WTC11 (cell line): ENCODE measurements at places on chromosomes 4 and X. TPM values are rescaled to one million over a fixed set of nuclear protein-coding genes. Genes with fewer than 3 reads are reported as not detected.

PFKFB1 gene
- total RNA-seq, result 0.42 to 1.1 TPM (median 0.60 TPM) in 3 replicates

EFHC2 gene
- 2.1 to 2.8 TPM (median 2.7 TPM) in 3 replicates for total RNA-seq

CNKSR2 gene
- total RNA-seq, result 5.2 to 11.3 TPM (median 7.7 TPM) in 3 replicates

BRS3 gene
- not detected in 3 replicates for total RNA-seq

ADH1C gene
- 0.22 to 0.23 TPM in 2 of 3 replicates, not detected in the other for total RNA-seq

ENPP6 gene
- total RNA-seq, result 0.09 to 0.27 TPM (median 0.09 TPM) in 3 replicates

CENPVL3 gene
- total RNA-seq, result 3.3 to 4.9 TPM (median 4.4 TPM) in 3 replicates

RNF212 gene
- total RNA-seq, result 1.0 to 2.9 TPM (median 2.7 TPM) in 3 replicates

AMER1 gene
- total RNA-seq, result 9.4 to 9.9 TPM (median 9.4 TPM) in 3 replicates

SPANXN3 gene
- not detected in 3 replicates for total RNA-seq

PPEF2 gene
- 0.16 TPM in 1 of 3 replicates, not detected in the others for total RNA-seq

MAGEA1 gene
- not detected in 3 replicates for total RNA-seq

HS3ST1 gene
- total RNA-seq, result 0.41 to 0.52 TPM (median 0.44 TPM) in 3 replicates

F8A3 gene
- total RNA-seq, result 5.5 to 7.4 TPM (median 5.8 TPM) in 3 replicates

PABPC1L2B gene
- 1.0 to 1.7 TPM (median 1.6 TPM) in 3 replicates for total RNA-seq

USP17L11 gene
- total RNA-seq, result not detected in 3 replicates

DNA sequence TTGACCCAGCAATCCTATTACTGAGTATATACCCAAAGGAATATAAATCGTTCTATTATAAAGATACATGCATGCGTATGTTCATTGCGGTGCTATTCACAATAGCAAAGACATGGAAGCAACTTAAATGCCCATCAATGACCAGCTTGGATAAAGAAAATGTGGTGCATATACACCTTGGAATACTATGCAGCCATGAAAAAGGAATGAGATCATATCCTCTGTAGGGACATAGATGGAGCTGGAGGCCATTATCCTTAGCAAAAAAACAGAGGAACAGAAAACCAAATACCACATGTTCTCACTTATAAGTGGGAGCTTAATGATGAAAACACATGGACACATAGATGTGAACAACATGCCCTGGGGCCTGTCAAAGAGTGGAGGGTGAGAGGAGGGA is 124.1 kb upstream of the AFF2 start:
- no peak for DNase-seq

DNA sequence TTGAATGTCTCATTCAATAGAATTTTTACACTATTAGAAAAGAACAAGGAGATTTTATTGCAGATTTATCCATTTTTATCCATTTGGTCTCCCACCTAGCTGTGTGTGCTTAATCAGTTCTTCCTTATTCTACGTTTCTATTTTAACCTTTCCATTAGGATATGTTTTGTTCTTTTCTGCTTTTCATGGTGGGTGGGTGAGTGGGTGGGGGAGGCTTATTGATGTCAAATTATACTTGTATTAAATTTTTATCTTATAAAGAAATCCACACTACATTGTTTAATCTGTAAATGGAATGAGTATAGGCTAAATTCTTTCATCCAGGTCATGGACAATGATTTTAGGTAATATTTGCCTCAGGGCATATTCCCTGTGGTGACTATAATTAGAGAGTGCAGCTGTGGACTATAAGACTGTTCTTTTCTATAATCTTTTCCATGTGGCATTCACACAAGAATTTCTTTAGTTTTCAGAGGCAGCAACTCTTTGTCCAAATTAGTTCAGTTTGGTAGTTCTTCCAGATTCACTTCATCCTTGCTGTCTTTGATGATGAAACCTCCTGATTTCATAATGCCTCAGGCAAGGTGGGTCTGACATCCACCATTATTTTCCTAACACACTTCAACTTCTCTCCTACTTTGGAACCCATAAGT is 2451.8 kb downstream of the PCDH7 start:
- DNase-seq, result no peak

DNA sequence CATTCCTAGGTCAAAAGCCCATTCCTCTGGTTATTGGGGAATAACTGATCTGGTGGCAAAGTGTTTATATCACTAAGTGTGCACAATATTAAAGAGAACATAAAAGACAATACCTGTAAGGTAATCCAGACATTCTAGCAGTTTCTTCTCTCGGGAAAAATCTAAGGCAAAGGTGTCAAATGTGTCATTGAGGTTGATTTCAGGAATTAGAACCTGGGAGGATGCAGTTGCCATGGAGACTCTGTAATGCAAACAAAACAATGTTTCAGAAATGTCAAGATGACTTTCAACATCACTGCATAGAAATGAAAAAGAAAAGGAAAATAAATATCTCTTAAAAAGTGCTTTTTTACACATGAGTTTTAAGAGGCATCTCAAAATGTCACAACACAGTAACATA is 145.9 kb downstream of the MID1 start:
- no peak for DNase-seq

GRCh38 chr4:986428-986878 is 391 bp upstream of the IDUA start:
- DNase-seq, result no peak

DNA sequence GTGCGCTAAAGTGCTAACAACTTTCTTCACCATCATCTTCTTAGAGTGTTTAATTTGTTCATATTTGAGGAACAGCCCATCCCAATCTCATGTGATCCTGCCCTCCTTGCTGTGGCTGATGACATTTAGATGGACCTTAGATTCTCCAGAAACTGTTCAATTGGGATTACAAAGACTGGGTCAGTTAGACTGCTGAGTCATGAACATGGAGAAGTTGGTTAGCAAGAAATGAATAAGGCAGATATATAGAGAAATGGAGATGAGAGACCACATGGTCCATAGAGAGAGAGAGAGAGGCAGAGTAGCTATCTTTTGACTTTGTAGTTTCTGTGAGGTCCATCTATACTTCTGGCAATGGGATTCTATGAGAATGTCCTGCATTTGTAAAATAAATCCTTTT is 275.9 kb downstream of the GLUD2 start:
- no peak for DNase-seq

DNA sequence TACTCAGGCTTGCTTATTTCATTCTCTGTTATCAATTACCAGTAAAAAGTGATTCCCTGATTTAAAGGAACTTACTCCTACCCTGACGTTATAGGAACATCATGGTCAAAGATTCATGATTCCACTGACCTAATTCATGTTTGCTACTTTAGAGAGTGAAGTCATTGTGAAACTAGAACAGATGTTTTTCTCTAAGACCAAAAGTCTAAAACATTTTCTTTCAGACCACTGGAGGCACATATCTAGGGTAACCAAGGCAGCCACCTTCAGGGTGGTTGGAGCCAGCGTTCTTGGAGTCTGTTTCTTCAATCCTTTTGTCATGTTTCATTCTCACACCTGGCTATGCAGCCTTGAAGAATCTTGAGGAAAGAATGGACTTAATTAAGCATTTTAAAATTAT is 77.8 kb downstream of the GALNTL6 start:
- no peak for DNase-seq

- no peak for DNase-seq
Observed at GRCh38 chr4:22192084-22192511, 243.5 kb upstream of the KCNIP4 start.

DNA sequence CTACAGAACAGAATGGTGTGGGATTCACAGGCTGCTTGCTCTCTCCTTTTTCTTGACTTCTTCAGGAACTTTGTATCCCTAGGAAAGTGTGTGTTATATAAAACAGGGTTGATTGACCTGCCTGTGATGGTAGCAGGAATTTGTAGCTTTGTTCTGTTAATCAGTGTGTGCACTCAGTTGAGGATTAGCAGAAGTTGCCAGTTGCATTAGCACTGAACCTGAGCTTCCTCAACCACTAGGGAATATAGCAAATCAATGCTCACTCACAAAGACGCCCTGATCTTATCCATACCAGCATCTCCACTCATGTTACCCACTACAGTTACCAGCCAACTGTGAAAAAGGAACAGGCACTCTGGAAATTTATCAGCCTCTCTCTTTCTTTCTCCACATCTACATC is 319.1 kb upstream of the EMCN start:
- DNase-seq, result no peak

DNA sequence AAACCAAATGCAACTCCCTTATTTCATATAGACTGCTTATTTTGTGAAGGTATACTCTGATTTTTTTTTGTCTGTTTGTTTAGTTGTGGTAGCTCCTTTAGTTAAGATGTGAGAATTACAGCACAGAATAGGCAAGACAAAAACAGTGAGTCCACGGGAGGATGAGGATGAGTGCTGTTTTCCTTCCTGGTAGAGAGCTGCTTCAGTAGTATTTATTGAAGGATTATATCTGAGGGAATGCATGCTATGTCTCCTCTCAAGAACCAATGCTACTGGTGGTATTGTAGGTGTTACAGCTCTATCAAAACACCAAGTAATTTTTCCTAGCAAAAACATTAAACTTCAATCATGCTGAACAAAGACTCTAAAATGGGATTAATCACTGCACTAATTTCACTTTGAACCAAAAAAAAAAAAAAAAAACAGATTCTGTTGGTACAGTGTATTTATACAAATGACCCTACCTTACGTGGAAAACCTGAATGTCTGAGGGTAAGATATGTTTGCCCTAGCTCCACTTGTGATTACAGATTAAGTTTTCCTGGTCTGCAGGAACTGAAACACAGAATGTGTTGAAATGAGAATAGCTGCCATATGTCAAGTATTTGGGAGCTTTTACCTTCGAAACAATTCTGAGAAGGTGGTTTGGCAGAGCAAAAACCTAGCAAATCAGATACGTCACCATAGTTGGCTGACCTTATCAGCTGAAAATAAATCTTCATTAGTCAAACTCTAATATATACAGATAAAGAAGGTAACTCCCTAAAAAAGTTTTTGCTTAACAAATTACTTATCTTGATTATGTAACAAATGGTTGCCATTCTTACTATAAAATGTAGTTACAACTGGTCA is 40.3 kb downstream of the PPP3CA start:
- DNase-seq, result no peak

DNA sequence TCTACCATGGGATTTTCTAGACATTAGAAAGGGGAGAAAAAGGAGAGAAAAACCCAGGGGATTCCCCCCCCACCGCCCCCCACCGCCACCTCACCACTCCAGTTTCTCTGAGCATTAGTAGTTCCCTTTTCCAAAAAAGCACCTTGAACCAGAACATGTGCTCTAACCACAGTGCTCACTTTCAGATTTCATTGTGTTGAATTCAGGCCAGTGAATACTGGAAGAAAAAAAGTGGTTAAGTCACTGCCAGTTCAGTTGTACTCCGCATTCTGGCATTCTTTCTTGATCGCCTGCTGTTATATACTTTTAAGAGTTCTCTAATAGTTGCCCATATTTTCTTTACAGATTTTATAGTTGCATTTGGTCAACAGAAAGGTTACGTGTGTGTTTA is 40.9 kb downstream of the JADE3 start:
- DNase-seq, result no peak

GRCh38 chrX:2642791-2643190 is 48.3 kb upstream of the CD99 start:
- no peak for DNase-seq

GRCh38 chr4:14152834-14153519 is 525.5 kb upstream of the BOD1L1 start:
- no peak for DNase-seq

DNA sequence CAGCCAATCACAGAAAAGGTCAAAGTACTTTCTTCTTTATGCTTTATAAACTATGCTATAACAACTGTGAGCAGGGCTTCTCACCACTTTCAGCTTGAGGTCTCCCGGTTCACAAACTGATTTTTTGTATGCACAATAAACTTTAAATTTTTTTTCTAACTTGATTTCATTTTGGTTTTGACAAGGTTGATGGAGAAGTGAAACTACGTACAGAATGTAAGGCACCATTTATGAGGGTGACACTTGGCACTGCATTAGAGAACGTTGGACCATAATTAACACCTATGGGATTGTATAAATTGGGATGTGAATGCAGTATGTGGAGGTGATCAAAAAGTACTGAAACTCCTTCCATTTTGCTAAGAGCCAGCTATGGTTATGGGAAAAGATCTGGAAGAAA is 857.9 kb upstream of the HTR2C start:
- DNase-seq, result no peak

- no peak for DNase-seq
Observed at GRCh38 chrX:69539437-69539836, 35.3 kb downstream of the NALF2 start.

DNA sequence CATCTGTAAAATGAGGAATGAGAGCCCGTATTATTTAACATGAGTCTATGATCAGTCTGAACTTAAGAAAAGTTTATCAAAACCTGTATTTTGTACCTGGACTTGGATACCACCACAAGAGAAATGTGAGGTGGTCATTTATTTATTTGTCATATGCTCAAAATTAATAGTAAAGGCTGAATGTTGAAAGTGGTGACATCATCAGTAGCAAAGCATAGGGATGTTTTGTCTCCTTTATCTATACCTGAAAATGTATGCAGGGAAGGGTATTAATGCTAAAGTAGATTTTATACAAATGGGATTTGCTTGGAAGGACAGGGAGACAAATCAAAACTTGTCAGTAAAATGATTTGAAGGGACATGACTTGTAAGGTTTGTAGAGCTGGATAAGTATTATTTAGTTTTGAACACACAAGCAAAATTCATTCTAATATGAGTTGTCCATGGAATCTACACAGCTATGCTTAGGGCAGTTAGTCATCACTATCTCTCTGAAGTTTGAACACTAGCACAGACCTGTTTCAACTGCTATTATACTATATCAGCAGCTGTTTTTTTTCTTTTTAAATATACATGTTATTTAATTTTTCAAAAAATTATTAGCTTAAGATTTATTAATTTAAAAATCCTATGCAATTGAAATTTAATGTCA is 52.4 kb upstream of the GUCY1A1 start:
- no peak for DNase-seq

GRCh38 chr4:113674251-113674650 is 87.3 kb downstream of the CAMK2D start:
- DNase-seq, result no peak

DNA sequence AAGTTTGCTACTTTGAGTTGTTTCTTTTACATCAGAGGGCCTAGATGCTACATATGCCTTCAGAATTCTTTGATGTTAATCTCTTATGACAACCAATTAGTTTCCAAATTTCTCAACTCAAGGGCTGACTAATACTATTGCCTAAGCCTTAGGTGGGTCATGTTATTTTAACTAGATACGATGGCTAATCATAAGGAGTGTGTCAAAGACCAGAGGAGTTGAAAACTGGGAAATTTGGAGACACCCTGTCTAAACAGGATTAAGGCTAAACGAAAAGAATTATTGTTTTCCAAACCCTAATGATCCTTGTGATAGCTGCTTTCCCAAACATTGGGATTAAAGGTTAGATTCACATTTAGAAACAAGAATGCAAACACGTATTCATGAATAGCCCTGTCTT is 228.5 kb downstream of the PCDH7 start:
- no peak for DNase-seq
